ENCODE measurements at places on chromosomes 12 and 14.

- no peak for DNase-seq
These were observed 7.2 kb downstream of the HSP90AA1 start for GRCh38 chr14:102079700-102079979.

- no peak for DNase-seq
These were observed 181.6 kb downstream of the MSRB3 start for GRCh38 chr12:65460063-65460462.

DNA sequence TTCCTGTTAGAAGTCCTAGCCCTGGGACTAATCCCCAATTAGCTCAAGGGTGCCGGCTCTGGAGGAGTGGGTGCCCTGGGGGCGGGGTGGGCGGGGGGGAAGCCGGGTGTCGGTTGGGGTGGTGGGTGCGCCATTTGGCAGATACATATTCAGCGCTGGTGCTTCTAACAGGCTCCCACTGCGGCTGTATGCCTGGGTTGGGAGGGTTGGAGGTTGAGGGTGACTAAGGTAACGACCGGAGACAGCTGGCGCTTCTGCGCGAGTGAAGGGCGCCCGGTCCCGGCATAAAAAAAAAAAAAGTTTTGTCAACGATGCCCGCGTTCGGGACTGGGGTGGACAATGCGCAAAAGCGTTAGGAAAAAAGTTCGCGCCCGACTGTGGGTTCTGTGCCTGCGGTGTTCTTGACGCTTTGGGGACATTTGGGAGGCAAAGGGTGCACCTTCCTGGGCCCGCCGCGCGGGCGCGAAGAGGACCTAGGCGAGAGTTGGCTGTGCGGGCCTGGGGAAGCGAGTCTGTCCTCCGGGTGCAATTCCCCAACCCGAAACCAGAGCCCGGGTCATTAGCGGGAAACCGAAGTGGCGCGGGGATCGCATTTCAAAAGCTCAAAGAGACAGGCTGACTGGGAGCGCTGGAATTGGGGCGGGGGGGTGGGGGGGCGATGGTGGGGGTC, 19.2 kb downstream of the TBX3 start:
- DNase-seq: no peak

DNA sequence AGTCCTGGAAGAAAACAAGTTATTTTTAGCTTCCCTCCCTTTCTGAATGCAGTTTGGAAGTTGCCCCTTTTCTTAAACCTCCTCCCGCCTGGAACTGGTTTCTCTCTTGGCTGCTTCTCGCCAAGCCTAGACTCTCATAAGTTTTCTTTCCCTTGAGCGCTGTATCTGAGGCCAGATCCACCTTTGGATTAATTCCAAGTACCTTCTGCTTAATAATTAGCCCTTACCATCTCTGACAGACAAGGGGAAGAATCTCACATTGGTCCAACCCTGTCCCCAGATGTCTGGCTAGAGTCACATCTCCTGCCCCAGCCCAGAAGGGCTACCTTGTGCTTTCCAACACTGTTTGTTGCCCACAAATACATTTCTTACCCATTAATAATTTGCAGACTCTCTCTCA, 161.8 kb upstream of the RGS6 start:
- no peak for DNase-seq

- no peak for DNase-seq
These were observed 24.2 kb downstream of the GALNT16 start for GRCh38 chr14:69284170-69284569.

GRCh38 chr12:22656831-22657230, 31.9 kb downstream of the ETNK1 start:
- no peak for DNase-seq

DNA sequence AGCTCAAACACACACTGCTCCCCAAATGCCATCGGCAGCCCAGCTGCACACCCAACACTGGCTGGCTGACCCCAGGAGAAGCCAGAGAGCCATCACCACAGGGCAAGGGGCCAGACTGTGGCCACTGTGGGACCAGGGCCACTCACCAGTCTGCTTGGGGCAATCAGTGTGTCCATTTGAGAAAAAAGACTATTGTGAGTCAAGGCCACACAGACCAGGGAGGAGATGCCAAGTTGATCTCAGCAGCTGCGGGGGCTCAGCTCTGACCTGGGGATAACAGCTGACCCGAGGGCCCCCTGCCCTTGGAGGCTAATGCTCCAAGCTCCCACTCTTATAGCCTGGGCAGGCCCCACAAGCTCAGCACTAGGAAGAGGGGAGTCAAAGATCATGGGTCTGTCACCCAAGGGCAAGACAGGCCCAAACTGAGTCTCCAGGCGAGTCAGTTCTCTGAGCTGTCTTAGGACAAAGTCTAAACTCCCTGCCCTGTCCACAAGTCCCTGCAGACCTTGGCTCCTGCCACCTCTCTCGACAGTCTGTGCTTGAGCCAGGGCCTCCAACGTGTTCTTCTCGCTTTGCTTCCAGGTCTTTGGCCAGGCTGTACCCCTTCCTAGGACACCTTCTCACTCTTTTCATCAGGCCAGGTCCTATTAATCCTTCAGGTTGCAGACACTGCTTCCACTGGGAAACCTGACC, 30.1 kb upstream of the PNMA1 start:
- DNase-seq: no peak

GRCh38 chr12:52181746-52182145, 10.1 kb downstream of the KRT80 start:
- no peak for DNase-seq

DNA sequence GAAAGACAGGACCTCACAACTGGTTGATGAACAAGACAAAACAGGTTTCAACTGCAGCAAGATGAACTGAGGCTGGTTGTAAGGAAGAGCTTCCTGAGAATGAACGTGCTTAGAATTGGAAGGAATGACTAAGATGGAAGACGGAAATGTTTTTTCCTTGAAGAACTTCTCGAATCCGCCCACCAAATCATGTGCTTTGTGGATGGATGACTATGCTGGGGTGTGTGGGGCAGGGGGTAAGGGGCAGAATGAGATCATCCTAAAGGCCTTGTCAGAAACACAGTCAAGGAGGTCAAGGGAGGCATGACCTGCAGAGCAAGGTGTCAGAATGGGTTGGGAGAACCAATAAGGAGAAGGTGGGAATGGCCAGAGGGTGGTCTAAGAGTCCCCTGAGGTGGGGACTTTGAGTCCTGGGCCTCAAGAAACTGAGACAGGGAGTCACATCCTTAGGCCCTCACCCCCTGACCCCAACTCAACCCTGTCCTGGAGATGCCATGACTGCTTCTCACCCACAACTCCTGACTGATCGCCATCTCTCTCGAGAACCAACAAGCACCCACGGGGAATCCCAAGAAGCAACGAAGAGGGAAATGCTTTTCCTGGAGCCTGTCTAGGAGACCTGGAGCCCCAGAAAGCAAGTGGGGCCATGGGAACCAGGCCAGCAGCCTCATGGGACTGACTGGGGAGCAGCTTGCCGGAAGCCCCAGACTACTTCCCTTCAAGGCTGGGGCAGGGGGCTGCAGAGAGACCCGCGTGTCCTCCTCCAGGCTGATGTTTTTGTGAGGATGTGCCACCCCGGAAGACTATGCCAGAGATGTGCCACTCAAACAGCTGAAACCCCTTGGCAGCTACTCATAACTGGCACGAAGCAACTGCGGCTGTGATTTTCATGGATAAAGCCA, 84.0 kb downstream of the ACTN1 start:
- DNase-seq: no peak

DNA sequence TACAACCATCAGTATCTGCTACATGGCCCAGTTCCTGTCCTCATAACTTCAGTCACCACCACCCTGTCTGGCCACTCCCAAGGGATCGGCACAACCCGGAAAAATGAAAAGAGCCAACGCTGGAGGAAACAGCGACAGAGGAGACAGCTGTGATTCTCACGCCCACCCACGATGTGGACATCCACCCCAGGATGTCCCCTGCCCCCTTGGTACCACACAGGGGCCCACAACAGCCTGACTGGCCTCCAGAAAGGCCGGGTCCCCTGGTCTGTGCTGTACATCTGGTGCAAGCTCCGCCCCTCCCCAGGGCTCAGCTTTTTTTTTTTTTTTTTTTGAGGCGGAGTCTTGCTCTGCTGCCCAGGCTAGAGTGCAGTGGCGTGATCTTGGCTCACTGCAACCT, 12.5 kb downstream of the RPS6KL1 start:
- no peak for DNase-seq

DNA sequence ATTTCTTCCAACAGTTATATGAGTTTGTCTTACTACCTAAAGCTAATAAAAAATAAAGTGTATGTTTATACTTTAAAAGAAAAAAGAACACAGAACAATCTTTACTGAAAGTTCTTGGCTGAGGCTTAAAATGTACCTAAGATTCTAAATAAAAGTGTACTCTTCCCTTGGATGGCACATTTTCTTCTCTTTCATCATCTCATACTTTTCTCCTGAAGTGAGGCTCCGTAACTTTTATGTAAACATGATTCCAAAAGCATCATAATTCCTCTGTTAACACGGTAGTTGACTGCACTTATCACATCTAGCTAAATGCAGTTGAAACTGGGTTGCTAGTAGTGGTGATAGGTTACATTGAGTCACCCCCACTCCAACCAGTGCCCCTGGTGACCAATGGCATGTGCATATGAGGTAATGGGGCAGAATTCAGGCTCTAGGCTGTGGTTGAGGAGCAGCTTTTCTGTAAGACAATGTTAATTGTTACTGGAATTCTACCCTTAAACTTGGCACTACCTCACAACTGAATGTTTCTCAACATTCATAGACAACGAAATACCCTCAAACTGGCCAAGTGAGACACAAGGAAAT, 38.4 kb downstream of the WASHC3 start:
- DNase-seq: no peak

GRCh38 chr14:68421116-68421515, 371.8 kb downstream of the ZFP36L1 start:
- no peak for DNase-seq

DNA sequence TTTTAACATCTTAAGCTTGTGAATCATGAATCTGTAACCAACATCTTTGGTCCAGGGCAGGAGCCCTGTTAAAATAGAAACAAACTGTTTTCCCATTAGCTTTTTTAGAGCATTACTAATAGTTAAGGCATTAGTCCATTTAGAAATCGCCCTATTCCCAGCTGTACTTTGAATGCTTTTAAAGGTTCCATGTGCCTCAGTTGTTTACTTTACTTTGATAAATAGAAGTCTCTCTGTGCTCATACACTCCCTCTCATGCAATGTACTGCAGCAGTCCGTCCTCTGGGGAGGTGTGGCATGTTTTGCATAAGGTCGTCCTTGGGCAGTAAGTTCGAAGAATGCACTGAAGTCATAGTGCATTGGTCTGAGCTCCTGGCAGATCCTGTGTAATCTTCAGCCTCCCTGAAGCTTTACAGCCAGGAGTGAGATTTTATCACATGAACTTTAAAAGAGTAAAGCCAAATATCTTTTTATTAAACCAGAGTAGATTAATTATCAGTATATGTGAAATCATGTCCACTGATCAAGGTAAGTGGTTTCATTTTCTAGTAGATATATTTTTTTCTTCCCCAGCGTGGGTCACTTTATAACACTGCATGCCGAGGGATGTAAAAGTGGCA, 134.7 kb downstream of the FGD4 start:
- DNase-seq: no peak

DNA sequence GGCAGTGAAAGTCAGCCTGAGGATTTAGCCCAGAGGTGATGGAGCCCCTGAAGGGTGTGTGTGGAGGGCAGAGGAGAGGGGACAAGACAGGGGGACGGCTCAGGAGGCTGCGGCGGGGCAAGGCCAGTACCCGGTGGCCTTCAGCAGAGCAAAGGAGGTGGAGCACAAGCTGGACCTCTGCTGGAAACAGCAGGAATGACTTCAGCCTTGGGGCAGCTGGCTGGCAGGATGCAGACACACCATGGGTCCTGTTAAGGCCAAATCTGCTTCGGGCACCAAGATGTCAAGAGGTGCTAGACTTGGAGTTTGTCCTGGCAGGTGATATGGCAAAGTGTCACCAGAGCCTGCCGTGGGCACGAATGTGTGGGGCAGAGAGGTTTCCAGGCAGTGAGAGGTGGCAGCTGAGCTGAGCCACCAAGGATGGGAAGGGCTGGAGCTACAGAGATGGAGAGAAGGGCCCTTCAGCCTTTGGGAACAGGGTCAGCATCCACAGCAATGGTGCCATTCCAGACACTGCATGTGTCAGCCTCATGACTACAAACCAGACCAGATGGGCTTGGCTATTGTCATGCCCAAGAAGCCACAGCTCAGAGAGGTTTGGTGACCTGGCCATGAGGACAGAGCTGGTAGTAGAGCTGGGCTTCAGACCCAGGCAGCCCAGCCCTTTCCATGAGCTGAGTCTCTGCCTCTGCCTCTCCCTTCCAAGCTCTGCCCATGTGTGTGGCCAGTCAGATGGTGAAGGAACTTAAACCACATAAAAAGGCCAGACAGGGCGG, 91.9 kb downstream of the LGMN start:
- no peak for DNase-seq

DNA sequence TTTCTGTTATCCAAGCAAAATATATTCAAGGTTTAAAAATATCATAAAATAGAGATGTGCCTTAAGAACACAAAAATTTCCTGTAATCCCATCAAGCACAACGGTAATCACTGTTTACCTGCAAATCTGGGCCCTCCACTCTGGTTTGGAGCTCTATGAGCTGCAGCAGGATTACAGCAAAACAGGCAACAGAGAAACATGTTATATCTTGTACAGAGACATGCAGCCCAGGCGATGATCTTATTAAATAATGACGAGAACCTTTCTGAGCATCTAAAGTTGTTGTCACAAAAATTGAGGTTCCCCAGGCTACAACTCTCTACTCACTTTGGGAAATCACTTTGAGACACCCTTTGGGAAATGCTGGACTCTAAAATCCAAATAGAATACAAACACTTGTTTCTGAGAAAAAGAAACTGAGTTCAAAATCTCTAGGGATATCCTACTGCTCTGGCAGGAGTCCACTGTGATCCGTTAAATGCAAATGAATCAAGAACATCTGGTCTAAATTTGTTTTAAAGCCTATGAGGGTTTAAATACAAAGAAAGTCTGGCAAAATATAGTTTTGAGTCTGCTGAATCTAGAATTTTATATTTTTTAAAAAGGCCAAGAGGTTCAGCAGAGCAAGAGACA, 36.3 kb downstream of the STON2 start:
- DNase-seq: no peak

DNA sequence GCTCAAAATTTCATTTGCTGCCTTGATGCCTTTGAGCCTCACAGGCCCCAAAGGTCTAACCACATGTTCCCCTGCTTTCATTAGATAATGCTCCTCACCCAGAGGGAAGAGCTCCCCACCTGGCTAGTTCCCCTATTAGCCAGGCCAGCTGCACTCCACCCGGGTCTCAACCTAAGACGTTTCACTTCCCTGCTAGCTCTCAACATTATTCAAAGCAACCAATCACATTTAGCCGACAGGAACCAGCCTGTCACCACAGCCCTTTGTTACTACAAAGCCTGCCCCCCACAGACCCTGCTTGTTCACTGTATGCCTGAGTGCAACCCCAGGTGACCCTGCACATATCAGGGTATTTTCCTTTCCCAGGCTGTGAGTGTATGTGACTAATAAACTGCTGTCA, 78.6 kb downstream of the SLC15A5 start:
- no peak for DNase-seq

GRCh38 chr12:68613209-68613904, 2.7 kb downstream of the RAP1B start:
- no peak for DNase-seq

GRCh38 chr12:26799741-26800140, 33.3 kb downstream of the ITPR2 start:
- no peak for DNase-seq

GRCh38 chr12:64907097-64907496, 82.7 kb downstream of the TBC1D30 start:
- no peak for DNase-seq

GRCh38 chr12:121297435-121297991, 1.0 kb upstream of the CAMKK2 start:
- no peak for DNase-seq

GRCh38 chr12:122870867-122871664, 24.9 kb downstream of the VPS37B start:
- DNase-seq: peak; percentile 63

Measured in breast epithelium (tissue), 4 donors.